ENCODE measurements at places on chromosomes 1 and 21. TPM values are rescaled to one million over a fixed set of nuclear protein-coding genes. Genes with fewer than 3 reads are reported as not detected.

GRCh38 chr1:229892515-229893117, 174.4 kb upstream of the GALNT2 start:
- no peak for DNase-seq

- no peak for DNase-seq
These were observed 4.3 kb downstream of the PAQR7 start for GRCh38 chr1:25871086-25871703.

DNA sequence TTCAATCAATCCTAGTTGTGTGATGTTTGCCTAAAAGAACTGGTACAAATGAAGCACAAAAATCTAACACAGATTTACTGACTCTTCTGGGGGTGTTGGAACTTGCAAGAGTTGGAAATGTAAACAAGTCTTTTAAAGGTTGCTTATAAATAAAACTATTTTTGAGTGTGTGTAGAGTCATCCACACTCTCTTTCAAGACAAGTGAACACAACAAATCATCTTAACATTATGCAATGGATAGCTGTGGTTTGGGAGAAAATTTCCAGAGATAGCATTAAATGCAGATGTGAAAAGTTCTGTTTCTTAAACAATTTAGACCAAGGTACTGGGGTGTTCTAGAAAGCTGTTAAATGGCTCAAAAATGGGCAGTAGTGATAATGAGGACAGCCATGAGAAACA, 28.7 kb downstream of the C1orf87 start:
- no peak for DNase-seq

Gene MRPS14
- total RNA-seq, result 26.7 TPM

GRCh38 chr1:100348549-100349144, 3.7 kb upstream of the CDC14A start:
- no peak for DNase-seq

DNA sequence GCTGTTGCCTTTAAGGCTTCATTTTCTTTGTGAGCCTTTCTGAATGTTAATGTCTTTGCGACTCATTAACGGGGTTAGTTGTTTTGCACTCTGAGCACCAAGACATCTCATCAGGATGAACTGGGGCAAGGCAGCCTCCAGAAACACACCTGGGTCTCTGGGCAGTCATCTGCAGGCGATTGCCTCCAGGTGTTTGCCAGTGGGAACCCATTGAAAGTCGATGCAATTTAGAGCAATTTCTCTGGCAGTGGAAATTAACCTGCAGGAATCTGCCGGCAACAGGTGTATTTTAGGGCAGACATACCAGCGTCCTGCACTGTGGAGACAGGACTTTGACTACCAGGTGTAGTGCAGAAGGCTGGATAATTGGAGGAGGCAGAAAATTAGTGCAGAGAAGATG, 661.0 kb upstream of the PTBP2 start:
- DNase-seq, result no peak

DNA sequence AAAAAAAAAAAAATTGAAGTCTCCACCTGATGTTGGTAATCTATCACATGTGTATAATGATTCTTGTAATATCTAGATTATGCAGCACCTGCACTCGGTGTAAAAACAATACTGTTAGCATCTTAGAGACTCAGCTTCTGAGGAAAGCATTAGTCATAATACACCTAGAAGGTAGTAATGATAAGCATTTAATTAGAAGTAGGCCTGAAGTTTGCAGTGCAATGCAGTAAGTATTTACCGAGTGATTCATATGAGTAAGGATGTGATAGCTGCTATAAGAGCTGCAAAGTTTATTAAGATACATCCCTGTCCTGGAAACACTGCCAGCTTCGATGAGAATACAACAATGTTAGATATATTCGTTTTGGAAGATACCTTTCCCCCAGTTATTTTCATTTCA, 196.4 kb downstream of the GREM2 start:
- DNase-seq, result no peak

- DNase-seq, result no peak
These were observed 52.8 kb downstream of the ARID4B start for GRCh38 chr1:235275223-235275622.

Gene KRTAP7-1
- not detected for total RNA-seq

- DNase-seq, result no peak
These were observed 399.0 kb downstream of the HHAT start for GRCh38 chr1:210727709-210728108.

- no peak for DNase-seq
These were observed 16.5 kb downstream of the ACOT11 start for GRCh38 chr1:54564312-54565112.

Gene NEK2
- total RNA-seq, result 0.18 TPM

GRCh38 chr1:13607002-13607401, 23.4 kb downstream of the PDPN start:
- no peak for DNase-seq

DNA sequence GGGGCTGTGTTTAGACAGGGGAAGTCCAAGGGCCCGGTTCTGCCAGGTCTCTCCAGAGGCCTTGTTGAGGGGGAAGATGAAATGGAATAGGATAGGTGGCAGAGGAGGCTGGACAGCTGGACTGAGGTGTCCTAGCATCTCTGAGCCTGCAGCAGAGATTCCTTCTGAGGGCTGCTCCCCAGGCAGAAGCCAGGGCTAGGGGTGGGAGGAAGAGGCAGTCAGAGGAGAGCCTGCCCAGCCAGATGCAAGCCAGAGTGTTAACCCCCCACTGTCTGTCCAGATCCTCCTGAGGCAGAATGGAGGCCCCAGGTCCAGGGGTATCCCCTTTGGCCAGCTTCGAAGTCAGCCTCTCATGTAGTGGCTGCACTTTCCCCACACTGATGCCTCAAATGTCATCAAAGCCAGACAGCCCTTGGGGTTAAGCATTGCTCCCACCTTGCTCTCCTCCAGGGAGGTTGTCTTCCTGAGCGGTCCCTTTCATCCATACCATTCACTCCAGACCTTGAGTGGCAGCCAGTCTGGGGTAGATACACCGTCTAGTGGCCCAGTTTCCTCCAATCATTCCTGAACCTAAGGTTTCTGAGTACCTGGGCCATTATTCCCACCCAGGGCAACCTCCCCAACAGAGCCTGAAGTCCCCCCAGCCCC, 1.7 kb downstream of the CSF1 start:
- no peak for DNase-seq

GRCh38 chr1:188023206-188023605, 1194.5 kb downstream of the PLA2G4A start:
- no peak for DNase-seq

- DNase-seq, result no peak
These were observed 29.9 kb upstream of the SLC44A3 start for GRCh38 chr1:94790246-94790645.

DNA sequence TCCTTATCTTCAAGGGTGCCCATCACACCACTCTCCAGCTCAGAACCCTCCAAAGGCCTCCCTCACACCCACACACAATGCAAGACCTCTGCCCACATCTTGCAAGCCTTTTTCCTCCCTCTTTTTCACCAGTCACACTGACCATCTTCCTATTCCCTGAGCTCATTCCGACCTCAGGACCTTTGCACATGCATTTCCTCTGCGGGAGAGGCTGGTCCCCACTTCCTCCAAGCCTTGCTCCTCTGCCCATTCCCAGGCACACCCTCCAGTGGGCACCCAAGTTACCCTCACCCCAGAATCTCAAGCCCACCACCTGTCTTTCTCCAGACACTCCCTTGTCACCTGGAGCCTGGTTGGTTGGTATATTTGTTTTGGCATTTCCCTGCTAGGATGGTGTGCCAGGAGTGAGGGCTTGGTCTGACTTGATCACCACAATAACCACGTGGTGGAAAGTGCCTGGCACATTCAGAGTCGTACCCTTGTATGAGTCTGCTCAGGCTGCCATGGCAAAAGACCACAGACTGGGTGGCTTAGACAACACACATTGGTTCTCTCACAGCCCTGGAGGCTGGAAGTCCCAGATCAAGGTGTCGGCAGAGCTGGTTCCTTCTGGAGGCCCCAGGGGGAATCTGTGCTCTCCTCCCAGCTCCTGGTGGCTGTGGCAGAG, 13.2 kb downstream of the MX2 start:
- no peak for DNase-seq

Gene TLR5
- 6.5 TPM for total RNA-seq

Gene RORC
- total RNA-seq, result 2.3 TPM

DNA sequence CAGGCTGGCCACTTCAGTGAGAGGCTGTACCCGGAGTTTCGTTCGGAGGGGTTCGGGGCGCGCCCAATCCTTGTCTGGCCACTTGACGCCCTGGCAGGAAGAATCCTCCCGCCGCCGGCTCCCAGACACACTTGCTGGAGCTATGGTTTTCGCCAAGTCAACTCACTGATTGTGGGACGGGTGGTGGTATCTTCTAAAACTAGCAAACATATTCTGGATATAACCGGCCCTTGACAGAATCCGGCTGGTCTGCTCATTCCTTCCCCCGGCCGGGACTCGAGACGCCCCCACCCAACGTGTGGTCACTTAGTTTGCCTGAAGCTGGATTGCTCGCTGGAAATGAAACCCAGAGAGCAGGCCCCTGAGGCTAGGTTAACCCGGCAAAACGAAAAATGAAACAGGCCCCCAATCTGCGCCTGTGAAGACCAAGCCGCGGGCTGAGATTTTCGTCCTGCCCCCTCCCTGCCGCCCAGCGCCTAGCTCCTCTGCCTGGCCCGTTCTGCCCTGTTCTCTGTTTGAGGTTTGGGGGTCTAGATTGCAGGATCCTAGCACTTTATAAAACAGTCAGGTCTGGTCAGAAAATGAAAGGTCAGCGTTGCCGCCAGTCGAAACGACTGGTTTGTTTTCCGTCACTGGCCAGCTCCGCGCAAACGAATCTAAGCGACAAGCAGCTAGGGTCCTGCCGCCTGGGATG, 4.6 kb downstream of the GFI1 start:
- peak; percentile 20 for DNase-seq

DNA sequence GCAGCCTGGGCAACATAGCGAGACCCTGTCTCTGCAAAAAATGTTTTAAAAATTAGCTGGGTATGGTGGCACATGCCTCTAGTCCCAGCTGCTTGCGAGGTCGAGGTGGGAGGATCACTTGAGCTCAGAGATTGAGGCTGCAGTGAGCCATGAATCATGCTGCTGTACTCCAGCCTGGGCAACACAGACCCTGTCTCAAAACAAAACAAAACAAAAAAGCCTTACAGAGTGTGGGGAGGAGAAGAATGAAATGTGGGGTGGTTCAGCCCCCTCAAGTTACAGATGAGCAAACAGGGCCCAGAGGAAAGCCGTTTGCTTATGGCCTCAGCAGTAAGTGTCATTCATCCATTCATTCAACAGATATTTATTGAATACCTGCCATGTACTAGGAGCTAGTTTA, 40.7 kb downstream of the RPS6KA1 start:
- no peak for DNase-seq

DNA sequence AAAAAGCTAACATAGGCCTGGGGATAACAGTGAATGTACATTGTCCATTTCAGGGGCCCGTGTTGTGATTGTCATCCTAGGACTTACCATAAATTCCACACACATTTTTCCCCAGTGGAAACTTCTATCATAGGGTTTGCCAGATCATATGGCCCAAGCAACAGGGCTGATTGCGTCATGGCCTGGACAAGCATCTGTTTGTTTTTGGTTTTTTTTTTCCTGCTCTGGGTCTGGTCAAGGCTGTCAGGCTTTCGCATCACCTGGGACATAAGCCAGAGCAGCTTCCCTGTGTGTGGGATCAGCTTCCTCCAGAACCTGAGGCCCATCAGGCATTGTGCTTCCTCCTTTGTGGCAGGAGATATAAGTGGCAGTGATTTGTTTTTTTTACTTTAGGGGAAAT, 598.5 kb upstream of the USP24 start:
- peak; percentile 63 for DNase-seq

- no peak for DNase-seq
These were observed 46.7 kb downstream of the CAMK2N1 start for GRCh38 chr1:20439282-20439681.

DNA sequence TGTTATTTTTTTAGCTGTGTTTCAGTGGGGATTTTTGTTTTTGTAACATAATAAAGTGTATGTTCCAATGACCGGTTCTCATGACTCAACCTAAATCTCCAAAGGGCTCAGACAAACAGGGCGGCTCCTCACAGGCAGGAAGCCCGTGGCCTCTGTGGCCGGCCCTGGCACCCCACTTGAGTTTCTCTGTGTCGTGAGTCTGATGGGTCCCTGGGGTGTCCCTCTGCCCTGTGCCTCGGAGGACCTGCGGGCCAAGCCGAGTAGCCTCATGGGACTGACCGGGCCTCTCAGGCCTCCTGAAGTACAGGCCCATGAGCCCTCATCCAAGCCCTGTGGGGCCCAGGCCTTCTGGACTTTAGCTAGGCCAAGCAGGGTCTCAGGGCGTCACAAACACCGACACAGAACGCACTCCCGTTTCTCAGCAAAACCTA, 16.1 kb upstream of the CCDC27 start:
- no peak for DNase-seq

GRCh38 chr21:20106368-20106767, 891.8 kb upstream of the NCAM2 start:
- DNase-seq, result no peak

GRCh38 chr1:186301448-186301847, 73.6 kb downstream of the TPR start:
- no peak for DNase-seq

DNA sequence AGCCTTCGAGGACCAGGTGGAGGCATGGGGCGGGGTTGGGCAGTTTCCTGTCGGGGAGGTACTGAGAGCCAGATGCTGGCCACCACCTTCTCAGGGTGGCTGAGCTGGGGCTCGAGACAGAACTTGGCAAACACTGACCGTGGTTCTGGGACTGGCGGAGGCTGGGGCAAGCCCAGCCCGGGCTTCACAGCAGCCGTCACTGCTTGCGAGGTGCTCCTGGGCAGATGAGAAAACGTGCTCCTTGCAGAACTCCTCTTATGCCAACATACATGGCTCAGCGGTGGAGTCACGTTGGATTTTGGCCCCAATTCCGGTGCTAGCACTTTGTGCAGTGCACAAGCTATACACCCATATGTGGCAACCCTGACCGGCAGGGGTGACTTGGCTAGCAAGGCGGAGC, 69.2 kb downstream of the RUNX3 start:
- DNase-seq, result no peak

GRCh38 chr21:42499444-42500112, 3.6 kb upstream of the RSPH1 start:
- no peak for DNase-seq

GRCh38 chr1:158043232-158043631, 49.8 kb downstream of the KIRREL1 start:
- DNase-seq, result peak; percentile 56

- DNase-seq, result peak; percentile 79
These were observed 23.8 kb downstream of the KNCN start for GRCh38 chr1:46527474-46528296.

Data from left cardiac atrium (tissue), 4 donors.